Activated T-cell treated with anti-CD3 and anti-CD28 coated beads, Interleukin-2, amount 50 U/mL, for 48 hours (primary cell): ENCODE measurements at places on chromosomes 12 and 14.

GRCh38 chr14:92492258-92492657 is 21.3 kb upstream of the RIN3 start:
- no peak for DNase-seq

DNA sequence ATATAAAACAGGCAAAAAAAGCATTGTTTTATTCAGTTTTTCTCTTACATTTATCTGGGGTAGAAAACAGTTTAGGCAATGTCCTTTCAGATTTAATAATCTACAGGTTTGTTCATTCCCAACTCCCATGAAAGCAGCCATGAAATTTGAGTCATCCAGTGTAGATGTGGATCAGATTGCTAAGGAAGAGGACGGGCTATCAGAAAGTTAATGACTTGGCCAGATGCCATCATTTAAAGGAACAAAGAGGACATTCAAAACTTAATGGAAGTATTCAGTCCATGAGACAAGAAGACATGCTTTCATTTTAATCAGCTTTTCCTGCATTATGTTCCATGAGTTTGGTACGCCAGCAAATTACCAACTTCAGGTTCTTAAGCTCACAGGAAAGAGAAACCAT is 31.1 kb upstream of the POC1B start:
- no peak for DNase-seq

DNA sequence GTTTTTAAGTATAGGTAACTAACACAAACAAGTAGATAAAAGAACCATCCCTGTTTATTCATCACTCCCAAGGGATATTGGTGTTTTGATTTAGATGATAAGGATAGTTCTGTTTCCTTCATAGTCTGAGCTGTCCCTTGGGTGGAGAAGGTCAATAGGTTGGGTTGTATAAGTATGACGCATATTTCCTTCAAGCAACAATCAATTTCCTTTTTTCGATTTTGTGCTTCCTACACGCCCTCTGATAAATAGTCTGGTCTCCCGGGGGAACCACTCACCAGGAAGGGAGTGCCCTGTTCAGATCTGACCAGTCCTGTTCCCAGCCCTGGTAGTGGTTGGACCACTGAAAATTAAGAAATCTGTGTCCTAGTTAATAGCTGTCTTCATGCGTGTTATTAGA is 378.8 kb upstream of the FAR2 start:
- DNase-seq: no peak

DNA sequence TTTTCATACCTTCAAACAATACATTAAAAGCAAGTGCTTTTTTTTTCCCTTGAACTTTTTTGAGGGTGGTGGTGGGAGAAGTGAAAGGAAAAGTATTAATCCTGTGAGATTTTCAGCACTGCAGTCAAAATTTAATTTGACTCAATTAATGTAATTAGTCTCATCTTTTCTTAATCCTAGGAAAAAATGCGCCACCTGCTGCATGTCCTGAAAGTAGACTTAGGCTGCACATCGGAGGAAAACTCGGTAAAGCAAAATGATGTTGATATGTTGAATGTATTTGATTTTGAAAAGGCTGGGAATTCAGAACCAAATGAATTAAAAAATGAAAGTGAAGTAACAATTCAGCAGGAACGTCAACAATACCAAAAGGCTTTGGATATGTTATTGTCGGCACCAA is 52.2 kb downstream of the SPATA7 start:
- no peak for DNase-seq

DNA sequence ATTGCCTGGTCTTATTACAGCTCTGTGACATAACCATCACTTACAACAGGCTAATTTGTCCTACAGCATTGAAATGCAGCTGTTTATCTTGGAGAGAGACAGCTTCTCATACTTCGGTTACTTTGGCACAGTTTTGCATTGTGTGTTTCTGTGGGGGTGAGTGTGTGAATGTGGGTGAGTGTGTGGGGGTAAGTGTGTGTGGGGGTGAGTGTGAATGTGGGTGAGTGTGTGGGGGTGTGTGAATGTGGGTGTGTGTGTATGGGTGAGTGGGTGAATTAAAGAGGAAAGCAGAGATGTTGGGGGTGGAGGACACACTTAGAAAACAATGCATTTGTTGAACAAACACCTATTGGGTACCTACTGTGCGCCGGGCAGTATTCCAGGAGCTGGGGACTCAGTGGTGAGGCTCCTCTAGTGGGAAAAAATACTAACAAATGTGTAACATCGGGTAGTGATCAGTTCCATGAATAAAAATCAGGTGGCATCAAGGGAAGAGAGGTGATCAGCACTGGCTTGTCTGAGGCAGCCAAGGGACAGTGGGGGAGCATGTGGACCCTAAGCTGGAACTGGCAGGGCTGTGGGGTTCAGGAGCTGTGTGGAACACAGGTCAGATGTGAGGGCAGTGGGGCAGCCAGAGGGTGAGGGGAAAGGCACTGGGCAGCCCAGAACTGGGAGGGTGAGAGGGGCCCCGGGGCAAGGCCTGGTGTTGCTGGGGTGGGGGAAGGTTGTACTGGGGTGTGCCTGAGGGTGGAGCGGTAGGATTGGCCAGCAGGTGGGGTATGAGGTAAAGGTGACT is 44.1 kb upstream of the AMN start:
- peak; percentile 18 for DNase-seq

GRCh38 chr14:100826391-100827100 is 628 bp downstream of the MEG3 start:
- DNase-seq: no peak

GRCh38 chr12:77324763-77325468 is 259.5 kb upstream of the E2F7 start:
- DNase-seq: peak; percentile 54

GRCh38 chr14:61050417-61050816 is 69.4 kb downstream of the SLC38A6 start:
- DNase-seq: no peak

GRCh38 chr12:80485222-80485987 is 41.4 kb downstream of the PTPRQ start:
- no peak for DNase-seq

DNA sequence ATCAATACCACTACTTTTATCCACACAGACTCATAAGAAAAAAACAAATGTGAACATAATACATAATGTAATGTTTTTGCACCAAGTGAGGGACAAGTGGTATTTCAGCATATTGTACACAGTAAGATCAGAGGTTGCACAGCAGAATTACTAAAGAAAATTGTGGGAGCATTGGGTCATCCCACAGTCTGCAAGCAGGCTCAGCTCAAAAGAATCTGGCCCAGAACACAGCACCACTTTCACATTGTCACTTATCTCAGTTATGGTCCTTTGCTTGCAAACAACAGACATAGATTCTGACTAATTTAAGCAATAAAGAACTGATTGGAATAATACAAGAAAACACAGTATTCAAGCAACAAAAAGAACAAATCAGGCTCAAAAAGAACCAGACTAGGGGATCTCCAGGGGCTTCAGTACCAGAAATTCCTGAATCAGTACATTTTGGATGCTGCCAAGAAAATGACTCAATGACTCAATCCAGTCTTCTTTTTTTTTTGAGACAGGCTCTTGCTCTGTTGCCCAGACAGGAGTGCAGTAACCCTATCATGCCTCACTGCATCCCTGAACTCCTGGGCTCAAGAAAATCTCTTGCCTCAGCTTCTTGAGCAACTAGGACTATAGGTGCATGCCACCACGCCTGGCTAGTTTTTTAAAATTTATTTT is 42.9 kb upstream of the EEA1 start:
- no peak for DNase-seq

- no peak for DNase-seq
These were observed 5.8 kb downstream of the NFE2 start for GRCh38 chr12:54294953-54295566.

DNA sequence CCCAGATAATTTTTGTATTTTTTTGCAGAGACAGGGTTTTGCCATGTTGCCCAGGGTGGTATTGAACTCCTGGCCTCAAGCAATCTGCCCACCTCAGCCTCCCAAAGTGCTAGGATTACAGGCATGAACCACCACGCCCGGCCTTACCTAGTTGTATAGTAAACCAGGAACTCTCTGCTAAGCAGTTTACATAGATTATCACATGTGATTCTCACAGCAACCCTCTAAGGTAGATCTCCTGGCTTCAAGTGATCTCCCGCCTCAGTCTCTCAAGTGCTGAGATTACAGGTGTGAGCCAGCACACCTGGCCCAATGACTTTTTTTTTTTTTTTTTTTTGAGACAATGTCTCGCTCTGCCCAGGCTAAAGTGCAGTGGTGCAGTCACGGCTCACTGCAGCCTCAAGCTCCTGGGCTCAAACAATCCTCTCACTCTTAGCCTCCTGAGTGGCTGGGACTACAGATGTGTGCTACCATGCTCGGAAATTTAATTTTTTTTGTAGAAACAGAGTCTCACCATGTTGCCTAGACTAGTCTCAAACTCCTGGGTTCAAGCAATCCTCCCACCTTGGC is 26.0 kb upstream of the ATP2A2 start:
- no peak for DNase-seq

GRCh38 chr14:24064856-24065255 is 6.5 kb upstream of the CPNE6 start:
- DNase-seq: no peak

DNA sequence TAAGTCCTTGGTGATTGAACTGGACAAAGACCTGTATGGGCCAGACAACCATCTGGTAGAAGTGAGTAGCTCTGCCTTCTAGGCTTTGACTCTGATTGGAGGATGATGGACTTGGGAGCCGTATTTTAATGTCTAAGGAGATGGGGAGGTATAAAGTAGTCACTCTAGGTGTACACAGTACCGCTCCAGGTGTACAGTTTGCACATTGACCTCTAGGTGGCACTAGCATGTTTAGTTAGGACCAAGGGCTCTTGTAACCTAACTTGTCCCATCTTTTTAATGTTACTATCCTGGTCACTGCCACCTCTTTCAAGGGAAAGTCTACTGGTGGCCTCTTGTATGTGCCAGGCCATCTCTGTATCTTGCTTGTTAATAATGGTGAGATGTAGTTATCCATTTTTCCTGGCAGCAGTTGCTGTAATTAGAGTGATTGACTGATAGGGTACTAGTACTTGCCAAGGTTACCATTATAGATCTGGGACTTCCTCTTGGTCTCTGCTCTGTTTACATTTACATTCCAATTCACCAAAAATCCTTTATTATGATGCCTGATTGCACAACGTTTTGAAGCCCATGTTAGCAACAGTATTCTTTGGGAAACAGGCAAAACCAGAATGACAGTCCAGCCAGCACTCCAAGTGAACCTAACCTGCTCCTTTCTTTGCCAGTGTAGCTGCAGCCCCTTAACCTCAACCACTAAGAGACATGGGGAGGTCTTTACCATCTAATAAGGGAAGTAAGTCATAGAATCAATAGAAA is 3.6 kb downstream of the SMARCD1 start:
- peak; percentile 65 for DNase-seq

GRCh38 chr12:125070661-125071390 is 5.6 kb downstream of the AACS start:
- no peak for DNase-seq

DNA sequence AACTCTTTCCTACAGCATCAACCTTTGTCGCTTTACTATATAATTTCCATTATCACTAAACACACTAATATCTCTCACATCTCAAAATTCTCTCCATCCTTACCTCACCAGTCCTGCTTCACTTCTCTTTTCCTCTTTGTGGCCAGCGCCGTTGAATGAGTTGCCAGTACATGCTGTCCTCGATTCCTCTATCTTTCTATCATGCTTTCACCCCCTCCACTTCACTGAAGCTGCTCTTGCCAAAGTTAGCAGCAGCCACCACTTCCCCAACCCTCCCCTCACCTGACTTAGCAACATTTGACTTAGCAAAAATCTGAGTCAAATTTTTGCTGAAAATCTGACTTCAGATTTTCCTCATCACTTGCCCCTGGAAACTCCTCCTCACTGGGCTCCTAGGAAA is 210.4 kb downstream of the ANO6 start:
- no peak for DNase-seq

DNA sequence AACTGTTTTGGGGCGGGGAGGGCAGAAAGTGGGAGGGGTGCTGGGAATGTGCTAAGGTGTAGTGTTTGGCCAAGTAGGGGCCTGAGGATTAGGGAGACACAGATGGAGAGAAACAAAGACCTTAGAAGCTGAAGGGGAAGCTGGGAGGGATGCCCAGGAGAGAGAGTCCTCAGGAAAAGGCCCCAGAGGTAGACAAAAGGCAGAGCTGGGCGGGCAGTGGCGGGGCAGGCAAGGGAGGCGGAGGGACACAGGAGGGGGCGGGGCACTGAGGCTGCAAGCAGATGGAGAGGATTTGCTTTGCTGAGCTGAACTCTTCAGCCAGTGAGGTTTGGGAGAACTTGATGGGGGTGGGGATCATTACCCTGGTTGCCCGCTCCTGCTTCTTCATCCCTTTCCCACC is 2.8 kb downstream of the PTMS start:
- DNase-seq: peak; percentile 36

GRCh38 chr12:54658306-54659264 is 10.4 kb upstream of the DCD start:
- DNase-seq: peak; percentile 69
